Urinary bladder (tissue), 4 donors: ENCODE measurements at places on chromosomes 5 and 9. TPM values are rescaled to one million over a fixed set of nuclear protein-coding genes. Genes with fewer than 3 reads are reported as not detected.

The PDCD1LG2 gene
- 0.95 TPM for total RNA-seq

The RLN2 gene
- total RNA-seq, result not detected

The CCL27 gene
- not detected for total RNA-seq

The SAPCD2 gene
- total RNA-seq, result 3.2 TPM

The PCDHA1 gene
- total RNA-seq, result 0.21 TPM

The CAMK4 gene
- total RNA-seq, result 30.9 TPM

The SLC1A3 gene
- 18.1 TPM for total RNA-seq

The NADK2 gene
- 63.2 TPM for total RNA-seq

The IER5L gene
- 15.2 TPM for total RNA-seq

The CBY3 gene
- not detected for total RNA-seq

The IL3 gene
- not detected for total RNA-seq

The PCDHA4 gene
- total RNA-seq, result 1.1 TPM

The RNF183 gene
- total RNA-seq, result 0.26 TPM

The ECSCR gene
- 23.8 TPM for total RNA-seq

The PCDHB16 gene
- 3.3 TPM for total RNA-seq

The INSL6 gene
- not detected for total RNA-seq

The LCN1 gene
- total RNA-seq, result not detected

The ARHGEF28 gene
- 16.9 TPM for total RNA-seq

The C6 gene
- 1.1 TPM for total RNA-seq

The ROPN1L gene
- 0.26 TPM for total RNA-seq

The PCDHA7 gene
- 0.26 TPM for total RNA-seq

The MFAP3 gene
- total RNA-seq, result 110 TPM

The SARDH gene
- total RNA-seq, result 4.9 TPM

The DDX4 gene
- 0.42 TPM for total RNA-seq

The HCN1 gene
- total RNA-seq, result 0.26 TPM

The SPINK4 gene
- total RNA-seq, result not detected

The SH3PXD2B gene
- 24.3 TPM for total RNA-seq

The CCDC183 gene
- total RNA-seq, result 1.5 TPM

The SLC25A2 gene
- 0.69 TPM for total RNA-seq

The PRDM9 gene
- not detected for total RNA-seq

The BSPRY gene
- total RNA-seq, result 1.2 TPM
